ENCODE measurements at places on chromosomes 5 and 9. TPM values are rescaled to one million over a fixed set of nuclear protein-coding genes. Genes with fewer than 3 reads are reported as not detected.

- DNase-seq: no peak
Observed at GRCh38 chr9:19492775-19493173, 84.0 kb downstream of the ACER2 start.

CFAP157 gene
- total RNA-seq: 0.16 TPM

OR13C2 gene
- not detected for total RNA-seq

DNA sequence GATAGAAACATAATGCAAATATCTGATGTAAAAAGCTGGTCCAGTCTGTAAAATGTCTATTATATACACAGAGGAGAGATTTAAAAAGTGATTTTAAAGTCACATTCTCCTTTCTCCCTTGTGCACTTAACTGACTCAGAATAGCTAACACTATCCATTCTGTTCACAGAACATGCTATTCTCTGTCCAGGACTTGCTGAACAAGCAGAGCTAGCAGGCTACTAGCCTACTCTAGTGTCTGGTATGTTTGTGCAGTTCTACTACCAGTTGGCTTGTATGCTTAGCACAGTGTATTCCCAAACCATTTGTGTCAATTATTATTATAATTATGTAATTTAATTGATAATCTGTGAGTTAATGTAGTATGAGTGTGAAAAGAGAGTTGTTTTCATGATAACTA, 161.7 kb upstream of the NUDT12 start:
- no peak for DNase-seq

GRCh38 chr5:68067291-68067690, 148.3 kb upstream of the PIK3R1 start:
- no peak for DNase-seq
